ENCODE measurements at places on chromosomes 7 and 10.
A peak's percentile ranks its signal among the peaks of the same experiment; 100 is the strongest.

- no peak for DNase-seq
These were observed 26.2 kb upstream of the LIMK1 start for GRCh38 chr7:74057216-74057925.

GRCh38 chr10:60575105-60575504, 185.4 kb upstream of the ANK3 start:
- DNase-seq: no peak

- no peak for DNase-seq
These were observed 46.4 kb downstream of the SFMBT2 start for GRCh38 chr10:7364474-7364873.

GRCh38 chr10:74863551-74863950, 37.2 kb downstream of the KAT6B start:
- no peak for DNase-seq

DNA sequence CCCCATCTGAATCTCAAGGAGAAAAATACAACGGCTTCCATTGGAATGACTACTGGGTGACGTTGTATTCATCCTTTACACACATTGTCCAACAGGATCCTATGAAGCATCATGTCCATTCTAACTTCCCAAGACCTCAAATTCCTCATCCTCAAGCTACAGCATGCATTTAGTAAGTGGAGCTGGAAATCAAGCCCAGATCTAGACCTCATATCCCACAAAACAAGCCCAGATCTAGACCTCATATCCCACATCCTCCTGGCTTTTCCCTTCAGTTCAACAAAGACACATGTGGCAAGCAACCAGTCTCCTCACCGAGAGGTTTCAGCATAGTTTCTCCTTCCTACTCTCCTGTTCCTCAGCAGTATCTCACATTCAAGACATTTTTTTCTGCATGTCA, 12.2 kb downstream of the IGF2BP3 start:
- DNase-seq: no peak

DNA sequence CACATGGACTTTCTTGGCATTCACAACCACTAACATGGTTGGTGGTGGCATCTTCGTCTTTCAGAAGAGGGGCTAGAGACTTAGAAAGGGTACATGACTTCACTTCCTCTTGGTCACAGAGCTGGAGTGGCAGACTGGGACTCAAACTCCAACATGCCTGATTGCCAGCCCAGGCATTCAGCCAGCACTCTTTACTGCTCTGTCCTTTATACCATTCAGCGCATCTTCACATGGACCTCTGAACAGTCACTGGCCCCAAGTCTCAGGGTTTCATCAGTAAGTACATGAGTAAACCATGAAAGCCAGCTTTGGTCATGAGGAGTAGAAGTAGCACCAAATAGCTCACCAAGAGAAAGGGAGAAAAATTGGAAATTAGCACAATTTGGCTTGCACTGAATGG, 148.4 kb upstream of the KLF14 start:
- DNase-seq: no peak

DNA sequence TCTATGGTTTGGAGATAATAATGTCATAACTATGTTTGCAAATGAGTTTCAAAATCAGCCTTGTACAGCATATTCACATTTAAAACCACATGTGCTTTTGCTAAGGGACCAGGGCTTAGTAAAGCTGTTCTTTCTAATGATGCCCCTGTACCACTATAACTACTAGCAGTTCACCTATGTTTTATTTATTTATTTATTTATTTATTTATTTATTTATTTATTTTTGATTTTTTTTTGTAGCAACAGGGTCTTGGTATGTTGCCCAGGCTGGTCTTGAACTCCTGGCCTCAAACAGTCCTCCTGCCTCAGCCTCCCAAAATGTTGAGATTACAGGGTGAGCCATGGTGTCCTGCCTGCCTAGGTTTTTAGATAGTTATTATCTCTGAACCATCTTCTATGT, 96.9 kb downstream of the CFAP58 start:
- DNase-seq: no peak

DNA sequence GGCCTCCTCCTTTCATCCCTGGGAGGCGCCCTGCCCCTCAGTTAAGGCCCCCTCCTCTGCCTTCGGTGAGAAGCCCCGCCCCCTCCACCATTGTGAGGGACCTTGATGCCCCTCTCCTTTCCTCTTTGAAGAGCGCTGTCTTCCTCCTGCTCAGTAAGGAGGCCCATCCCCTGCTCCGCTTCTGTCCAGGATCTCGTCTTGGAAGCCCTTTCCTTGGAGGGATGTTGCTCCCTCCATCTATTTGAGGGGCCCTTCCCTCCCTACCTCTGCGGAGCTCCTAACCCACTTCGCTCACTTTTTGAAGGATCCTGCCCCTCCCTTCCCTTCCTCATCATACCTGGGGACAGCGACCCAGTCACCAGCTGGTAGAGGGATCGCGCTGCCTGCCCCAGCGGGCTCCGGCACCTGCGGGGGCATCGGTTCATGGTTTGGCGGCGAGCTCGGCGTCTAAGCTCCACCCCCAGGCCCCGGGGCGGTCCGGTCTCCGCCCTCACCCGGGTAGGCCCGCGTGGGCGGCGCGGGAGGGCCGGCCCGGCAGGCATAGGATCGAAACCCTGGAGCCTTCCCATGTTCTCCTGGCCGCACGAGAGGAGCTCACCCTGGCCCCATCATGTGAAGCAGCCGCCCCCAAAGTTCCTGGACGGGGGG, 4.1 kb downstream of the KCNIP2 start:
- peak; percentile 60 for DNase-seq

- DNase-seq: no peak
These were observed 14.2 kb downstream of the INPP5A start for GRCh38 chr10:132551808-132552130.

- DNase-seq: no peak
These were observed 556.8 kb upstream of the GHITM start for GRCh38 chr10:83582407-83583095.

- DNase-seq: no peak
These were observed 208.1 kb upstream of the TCF7L2 start for GRCh38 chr10:112741830-112742402.

DNA sequence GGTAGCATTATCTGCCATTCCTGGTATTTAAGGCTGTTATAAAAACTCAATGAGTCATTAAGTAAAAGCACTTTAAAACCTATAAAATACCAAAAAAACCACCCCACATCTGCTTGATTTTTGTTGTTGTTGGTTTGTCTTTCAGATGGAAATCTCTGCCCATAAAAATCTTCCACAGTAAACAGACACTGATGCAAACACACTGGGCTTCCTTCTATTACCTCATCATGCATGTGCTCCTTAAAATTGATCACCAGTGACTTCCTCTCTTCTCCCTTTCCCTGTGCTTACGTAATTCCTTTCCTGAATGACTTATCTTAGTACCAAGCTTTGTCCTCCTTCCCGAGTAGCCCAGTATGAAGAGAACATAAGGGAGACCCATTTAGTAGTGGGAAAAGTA, 167.2 kb downstream of the EVX1 start:
- no peak for DNase-seq

DNA sequence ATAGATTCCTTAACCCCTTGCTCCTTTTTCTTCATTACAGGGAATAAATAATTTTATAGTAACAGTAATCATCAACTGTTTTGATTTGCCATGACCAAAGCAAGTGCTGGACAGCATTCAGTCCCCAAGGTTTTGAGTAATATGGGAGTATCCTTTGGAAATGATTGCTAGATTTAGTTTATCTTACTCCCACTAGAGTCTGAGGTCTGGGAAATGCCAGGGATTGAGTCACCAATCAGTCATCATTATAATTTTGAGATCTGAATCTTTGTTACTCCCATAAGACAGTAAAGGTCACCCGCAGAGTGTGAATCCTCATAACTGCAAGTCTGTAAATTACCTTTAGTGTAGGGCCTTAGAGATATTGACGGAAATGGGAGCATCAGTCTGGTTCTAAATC, 133.7 kb upstream of the SEMA3E start:
- DNase-seq: no peak

- no peak for DNase-seq
These were observed at the start of gene CRPPA for GRCh38 chr7:16421333-16422102. CRPPA (minus strand) TSS chr7:16421538; CDS start chr7:16421322, 216 bp downstream.

- DNase-seq: no peak
These were observed 122.0 kb downstream of the ARL4A start for GRCh38 chr7:12809476-12809875.

DNA sequence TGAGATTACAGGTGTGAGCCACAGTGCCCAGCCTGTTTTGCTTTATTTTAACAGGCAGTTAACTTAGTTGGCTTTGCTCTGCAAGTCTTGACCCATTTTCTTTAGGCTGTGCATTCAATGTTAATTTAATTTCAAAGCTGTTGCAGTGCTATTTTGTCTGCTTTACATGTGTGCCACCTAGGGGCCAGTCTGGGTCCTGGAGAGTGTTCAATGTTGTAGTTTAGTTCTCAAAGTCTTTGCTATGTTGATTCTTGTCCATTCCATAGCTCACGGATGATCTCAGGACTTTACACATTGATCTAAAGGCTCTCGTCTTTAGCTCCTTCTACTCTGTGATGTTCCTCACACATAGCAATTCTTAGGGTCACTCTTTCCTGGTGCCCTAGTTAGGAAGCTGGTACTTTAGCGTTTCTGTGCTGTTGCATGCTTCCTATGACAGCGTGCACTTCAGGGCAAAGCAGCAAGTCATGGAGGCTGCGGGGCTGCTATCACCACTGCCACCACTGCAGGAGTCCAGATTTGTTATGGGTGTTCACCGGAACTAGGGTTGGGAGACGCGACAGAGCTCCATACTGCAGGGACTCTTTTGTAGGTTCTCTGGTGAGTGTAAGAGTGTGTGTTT, 16.4 kb upstream of the ABCA13 start:
- peak; percentile 35 for DNase-seq

GRCh38 chr10:100654782-100655325, 90.5 kb upstream of the PAX2 start:
- DNase-seq: no peak

- no peak for DNase-seq
These were observed 128.9 kb downstream of the MTPAP start for GRCh38 chr10:30219971-30220751.

DNA sequence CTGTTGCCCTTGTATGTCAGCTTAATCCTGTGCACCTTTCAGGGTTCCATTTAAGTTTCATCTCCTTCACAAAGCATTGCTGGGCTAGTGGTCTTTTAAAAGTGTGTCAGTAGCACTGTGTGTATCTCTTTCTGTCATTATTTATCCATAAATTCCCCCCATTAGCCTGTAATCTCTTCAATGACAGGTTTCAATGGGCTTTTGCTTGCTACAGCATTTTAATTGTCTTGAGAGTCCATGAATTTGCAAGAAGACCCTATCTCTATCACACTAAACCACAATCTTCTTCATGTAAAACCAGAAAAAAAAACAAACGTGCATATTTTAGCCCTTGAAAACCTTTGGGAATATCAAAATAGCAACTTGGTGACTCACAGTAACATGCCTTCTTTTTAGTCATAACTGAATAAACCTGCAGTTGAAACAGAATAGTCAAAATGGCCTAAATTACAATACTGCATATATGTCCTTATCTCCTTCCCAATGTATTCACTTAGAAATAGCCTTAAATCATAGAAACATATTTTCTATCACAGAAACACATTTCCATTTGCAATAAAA, 118.6 kb downstream of the PON1 start:
- DNase-seq: peak; percentile 13

DNA sequence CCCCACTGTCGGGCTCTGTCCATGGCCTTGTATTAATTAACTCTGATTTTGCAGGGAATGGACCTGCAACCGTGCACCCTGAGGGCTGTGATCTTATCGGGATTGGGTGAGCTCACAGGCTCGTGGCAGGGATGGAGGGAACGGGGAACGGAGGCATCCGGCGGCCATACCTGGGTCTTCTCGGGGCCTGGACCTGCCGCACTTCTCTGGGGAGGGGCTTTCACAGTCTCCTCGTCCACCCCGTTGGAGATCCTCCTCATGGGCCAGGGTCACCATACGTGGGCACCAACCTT, 57.5 kb upstream of the SHH start:
- no peak for DNase-seq

DNA sequence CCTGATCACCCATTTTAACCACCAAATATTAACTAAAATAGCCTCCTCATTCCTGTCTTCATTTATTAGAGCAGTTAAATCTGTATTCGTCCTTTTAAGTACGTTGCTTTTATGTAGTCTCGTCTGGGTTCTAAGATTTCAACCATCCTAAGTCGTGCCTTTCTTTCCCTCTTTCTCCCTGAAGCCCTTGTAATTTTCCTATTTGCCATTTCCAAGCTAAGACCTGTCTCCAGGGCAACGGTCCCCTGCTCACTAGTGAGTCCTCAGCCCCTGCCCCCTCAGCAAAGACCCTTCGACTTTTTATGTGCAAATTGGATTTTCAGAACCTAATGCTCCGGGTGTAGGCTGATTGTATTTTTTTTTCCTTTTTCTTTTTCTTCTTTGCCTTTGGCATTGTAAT, 16.1 kb upstream of the MEST start:
- no peak for DNase-seq

DNA sequence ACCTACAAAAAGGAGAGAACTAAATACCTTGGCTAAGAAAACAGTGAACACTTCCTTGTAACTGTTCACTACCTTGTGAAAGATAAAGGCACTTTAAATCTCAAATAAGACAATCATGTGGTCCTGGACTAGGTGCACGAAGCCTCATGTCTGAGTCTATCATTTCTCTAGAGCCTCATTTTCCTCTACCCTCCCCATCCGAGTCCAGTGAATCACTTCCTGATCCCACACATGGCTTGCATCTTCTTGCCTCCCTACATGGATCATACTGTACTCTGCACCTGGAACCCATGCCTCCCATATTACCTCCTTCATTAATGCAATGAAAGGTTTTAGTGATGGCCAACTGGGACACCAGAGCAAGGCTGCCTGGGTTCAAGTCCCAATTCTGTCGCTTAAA, 34.5 kb downstream of the SNX10 start:
- DNase-seq: no peak

DNA sequence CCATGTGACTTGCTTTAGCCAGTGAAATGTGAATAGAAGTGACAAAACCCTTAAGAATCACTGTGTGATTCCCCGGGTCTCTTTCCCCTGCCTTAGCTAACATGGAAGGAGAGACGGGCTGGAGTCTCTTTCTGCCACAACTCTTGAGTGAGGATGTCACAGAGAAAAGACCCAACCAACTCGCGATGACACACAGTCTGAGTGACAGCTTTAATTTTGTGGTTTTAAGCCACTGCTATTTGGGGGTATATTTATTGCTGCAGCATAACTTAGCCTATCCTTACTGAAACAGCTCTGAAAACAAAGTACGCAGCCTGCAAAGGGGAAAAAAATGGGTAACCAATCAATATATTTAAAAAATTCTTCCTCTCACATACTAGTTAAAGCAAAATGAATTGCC, 319.4 kb downstream of the CALN1 start:
- no peak for DNase-seq

GRCh38 chr10:28975891-28976531, 298.7 kb downstream of the BAMBI start:
- DNase-seq: peak; percentile 100

DNA sequence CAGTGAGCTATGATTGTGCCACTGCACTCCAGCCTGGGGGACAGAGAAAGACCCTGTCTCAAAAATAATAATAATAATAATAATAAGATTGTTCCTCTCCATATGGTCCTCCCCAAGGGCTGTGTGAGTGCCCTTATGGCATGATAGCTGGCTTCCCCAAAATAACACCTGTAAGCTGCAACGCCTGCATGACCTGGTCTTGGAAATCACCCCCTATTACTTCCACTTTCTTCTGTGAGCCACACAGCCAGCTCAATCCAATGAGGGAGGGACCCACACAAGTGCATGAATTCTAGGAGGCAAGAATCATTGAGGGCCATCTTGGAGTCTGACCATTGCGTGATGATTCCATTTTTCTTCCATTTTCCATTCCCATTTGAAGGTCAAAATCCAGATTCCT, 82.7 kb upstream of the CALN1 start:
- no peak for DNase-seq

- no peak for DNase-seq
These were observed 105.2 kb upstream of the PDLIM1 start for GRCh38 chr10:95395947-95396449.

Data from foreskin melanocyte (primary cell).